Daoy (cell line): ENCODE measurements at places on chromosomes 16 and 17.

- no peak for DNase-seq
Observed at GRCh38 chr17:46092991-46093390, 93.9 kb downstream of the STH start.

DNA sequence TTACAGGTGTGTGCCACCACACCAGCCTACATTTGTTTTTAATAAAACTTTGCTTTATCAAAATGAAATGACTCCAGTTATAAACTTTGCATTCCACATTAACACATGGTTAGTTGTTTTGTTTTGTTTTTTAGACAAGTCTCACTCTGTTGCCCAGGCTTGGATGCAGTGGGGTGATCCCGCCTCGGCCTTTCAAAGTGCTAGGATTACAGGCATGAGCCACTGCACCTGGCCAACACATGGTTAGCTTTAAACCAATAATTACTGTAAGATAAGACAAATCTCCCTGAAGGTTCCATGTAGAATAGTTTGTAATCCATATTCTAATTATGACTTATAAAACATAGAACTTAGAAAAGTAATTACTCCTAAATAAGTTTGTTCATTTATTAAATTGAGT is 89.8 kb upstream of the MED13 start:
- no peak for DNase-seq

GRCh38 chr17:37747222-37747621 is 2.4 kb upstream of the HNF1B start:
- no peak for DNase-seq

DNA sequence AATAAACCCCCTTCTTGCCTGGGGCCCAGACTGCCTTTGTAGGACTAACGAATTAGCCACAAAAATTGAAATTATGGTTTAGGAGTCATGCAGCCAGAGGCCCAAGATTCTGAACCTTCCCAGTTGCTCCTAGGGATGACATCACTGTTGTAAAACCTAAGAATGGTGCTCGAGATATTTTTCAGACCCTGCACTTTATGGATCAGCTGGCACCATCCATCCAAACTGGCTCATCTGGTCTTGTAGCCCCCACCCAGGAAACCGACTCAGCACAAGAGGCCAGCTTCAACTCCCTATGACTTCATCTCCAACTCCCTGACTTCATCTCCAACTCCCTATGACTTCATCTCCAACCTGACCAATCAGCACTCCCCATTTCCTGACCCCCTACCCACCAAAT is 10.9 kb upstream of the EVPL start:
- no peak for DNase-seq
